ENCODE measurements at places on chromosomes 11 and 22. TPM values are rescaled to one million over a fixed set of nuclear protein-coding genes. Genes with fewer than 3 reads are reported as not detected.
A peak's percentile ranks its signal among the peaks of the same experiment; 100 is the strongest.

DNA sequence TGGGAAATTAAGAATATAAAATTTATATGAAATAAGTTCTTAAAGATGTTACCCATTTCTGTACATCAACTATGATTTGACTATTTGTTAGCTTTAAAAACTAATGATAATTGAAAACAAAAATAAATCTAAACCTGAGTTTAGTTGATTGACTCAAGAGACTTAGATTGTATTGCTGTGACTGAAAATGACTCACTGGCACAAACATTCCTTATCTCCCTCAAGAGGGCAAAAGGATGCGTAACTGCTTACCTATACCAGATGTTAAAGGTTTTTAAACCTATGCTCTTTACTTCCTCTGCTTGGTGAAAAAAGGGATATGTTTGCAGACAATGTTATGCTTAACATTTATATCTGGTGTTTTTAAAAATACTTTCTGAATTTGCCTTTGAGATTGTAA lies 30.3 kb downstream of the ATM start:
- ATAC-seq, result no peak

- no peak for ATAC-seq
Observed at GRCh38 chr11:33895752-33896137, 3.9 kb upstream of the LMO2 start.

- ATAC-seq, result peak; percentile 68
Observed at GRCh38 chr11:3169255-3170043, 4.3 kb upstream of the OSBPL5 start.

- ATAC-seq, result peak; percentile 79
Observed at GRCh38 chr11:130636722-130637464, 188.4 kb downstream of the ADAMTS15 start.

DNA sequence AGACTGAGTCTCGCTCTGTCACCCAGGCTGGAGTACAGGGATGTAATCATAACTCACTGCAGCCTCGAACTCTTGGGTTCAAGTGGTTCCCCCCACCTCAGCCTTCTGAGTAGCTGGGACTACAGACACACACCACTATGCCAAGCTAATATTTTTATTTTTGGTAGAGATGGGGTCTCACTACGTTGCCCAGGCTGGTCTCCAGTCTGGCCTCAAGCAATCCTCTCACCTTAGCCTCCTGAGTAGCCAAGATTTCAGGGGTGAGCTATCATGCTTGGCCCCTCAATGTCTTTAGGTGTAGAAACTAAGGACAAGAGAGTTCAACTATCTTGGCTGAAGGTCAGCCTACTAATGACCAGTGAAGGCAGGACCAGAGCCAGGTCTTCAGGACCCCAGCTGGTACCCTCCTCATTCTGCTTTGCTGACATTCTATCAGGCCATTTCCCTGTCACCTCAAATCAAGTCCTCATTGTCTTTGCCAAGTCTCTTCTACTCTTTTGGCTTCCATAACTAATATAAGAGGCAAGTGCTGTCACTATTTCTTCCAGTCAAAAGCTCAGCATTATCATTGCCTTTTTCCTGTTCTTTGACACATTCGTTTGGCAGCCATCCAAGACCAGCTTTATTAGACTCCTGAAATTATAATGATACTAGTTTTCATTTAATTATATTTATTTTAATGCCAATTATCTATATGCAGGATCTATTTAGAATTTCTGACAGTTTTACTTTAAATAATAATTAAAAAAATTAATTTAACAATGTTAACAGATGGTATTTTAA lies 264.2 kb upstream of the PITPNB start:
- ATAC-seq, result no peak

DNA sequence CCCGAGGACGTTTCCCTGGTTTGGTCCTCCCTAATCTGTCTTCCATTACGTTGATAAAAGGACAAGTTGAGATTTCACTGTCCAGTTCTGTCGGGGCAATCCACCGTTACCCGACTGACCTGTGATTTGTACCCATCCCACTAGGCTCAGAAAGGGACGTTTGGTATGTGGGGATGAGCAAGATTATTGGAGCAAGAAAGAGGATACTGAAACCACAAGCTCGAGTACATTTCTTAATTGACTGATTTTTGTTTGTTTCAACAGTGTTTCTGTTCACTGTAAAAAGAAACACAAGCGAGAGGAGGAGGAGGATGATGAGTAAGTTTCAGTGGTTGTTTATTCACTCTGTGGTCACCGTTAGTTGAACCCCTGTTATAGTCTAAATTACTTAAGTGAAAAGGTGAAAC lies 969 bp downstream of the CCDC117 start:
- ATAC-seq, result no peak

DNA sequence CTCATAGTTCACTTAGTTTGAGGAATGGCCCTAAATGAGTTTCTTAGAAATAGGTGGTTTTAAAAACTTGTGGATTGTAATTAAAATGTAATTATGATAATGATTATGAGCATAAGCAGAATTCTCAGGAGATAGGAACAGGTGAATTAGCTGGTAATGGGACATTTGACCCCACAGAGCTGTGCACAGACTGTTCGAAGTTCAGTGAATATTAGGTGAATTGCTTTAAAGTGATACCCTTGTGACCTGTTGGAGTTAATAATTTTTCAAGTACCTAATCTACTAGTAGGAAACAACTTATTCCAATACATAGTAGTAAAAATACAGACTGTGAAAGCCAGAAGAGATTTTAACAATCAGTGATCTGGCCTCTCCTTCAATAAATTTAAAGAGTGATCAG lies 8.1 kb downstream of the FAR1 start:
- no peak for ATAC-seq

DNA sequence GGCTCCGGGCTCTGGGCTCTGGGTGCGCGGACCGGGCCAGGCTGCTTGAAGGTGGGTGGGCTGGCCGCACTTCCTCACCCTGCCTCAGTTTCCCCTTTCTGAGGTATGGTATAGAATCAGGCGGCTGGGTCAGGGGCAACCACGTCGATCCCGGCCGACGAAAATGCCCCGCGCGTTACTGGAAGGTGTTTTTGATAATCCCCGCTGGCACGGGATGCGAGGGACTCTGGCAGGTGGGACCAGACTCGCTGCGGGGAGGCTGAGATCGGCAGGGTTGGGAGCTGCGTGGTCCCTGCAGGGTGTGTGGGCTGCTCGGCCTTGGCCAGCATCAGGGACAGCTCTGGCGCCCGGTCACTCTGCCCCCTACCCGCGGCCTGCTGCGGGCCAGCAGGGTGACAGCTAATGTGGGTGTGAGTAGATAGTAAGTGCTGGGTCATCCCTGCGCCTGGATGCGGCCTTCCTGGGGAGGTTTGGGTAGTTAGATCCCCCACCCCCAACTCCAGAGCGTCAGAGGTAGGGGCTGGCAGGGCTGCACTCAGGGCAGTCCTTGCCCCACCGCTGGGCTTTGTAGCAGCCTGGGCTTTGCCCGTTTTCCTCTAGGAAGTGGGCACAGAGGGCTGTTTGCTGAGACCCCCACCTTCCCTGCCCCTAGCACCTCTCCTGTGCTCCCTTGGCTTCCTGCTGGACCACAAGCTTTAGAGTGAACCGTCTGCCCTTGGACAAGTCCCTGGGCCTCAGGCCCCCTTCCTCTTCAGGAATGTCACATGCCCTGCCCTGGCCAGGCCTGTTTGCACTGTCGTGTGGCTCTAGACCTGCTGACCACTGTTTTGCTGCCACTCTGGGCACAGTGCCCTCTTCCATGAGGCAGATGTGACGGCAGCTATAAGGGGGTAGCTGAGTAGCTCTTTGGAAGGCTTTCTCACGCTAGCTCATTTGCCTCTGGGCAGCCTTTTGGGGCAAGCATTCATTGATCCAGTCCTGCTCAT lies 579 bp downstream of the TANGO2 start:
- ATAC-seq, result peak; percentile 25

DNA sequence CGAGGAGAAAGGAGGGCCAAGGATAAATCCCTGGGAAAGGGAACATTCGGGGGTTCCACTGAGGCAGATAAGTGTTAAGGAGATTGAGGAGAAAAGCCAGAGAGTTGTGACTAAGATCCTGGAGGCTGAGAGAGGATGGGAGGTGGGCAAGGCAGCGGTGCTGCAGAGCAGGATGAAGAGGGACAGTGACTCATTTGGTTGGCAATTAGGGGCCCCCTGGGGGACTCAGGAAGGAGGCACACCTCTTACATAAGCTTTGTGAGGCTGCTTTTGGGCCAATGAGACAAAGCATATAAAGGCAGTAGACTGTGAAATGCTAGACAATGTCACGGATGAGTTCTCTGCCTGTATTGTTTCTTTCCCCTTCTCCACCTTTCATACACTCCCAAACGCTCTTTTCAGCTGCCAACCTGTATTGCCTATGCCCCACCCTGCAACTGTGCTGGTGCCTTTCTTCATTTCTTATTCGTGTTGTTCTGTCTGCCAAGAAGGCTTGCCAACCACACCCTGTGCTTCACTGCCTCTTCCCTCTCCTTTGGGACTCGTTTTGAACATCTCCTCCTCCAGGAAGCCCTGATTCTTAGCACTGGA lies 246.8 kb upstream of the KIRREL3 start:
- no peak for ATAC-seq

Gene CASP1
- total RNA-seq, result 0.63 TPM

DNA sequence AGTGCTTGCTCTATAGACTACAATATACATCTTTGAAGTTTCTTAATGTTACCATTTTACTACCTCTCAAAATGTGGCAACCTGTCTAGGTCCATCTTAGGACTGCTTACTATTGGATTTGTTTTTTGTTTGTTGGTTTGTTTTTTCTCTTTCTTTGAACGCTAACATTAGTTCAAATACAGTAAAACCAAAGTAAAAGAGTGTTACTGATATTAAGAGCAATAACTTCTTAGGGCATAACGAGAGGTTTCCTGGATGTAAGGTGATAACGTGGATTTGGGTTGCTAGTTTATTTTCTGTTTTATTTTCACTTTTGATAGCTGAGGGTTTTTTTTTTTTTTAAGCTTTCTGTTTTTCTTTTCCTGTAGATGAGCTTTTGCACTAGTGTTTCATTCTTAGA lies 43.6 kb downstream of the TMEM135 start:
- ATAC-seq, result no peak

DNA sequence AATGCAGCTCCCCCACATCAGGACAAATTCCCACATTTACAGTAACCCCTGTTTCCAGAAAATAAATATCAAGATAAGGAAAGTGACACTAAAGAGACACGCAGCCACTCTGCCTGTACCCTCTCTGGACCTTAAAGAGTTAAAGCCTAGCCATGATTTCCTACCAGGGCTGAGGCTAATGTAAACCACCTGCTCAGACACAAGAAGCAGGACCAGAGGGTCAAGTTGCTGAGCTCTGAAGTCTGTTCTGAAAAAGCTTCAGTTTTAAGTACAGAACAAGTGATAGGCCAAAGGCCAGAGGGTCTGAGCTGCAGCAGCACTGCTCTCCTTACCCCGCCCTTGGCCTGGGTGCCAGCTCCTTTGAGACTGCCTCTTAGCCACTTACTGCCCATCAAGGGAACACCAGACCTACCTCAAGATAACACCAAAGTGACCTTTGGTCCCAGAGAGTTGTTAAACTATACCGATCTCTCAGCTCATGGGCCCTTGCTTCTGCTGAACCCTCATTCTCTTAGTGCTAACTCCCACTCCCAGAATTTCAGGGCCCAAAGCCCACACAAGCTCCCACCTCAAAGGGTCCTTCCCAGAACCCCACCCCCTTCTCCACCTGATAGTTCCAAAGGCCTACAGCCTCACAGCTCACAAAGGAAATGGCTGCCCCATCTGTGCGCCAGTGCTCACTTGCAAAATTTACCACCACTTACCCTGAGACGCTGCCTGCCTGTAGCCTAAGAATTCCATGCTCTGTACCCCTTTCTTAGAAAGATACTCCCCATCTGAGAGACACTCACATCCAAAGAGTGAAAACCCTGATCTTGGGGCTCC lies 40.5 kb downstream of the IL18BP start:
- no peak for ATAC-seq

Gene MFNG
- not detected for total RNA-seq

GRCh38 chr11:116829525-116830183 lies at the start of gene APOC3:
Gene APOC3, plus strand, starts transcription at chr11:116829907. Its CDS starts 676 bp downstream, at chr11:116830583.
- ATAC-seq, result peak; percentile 32

GRCh38 chr11:81470446-81470845 lies 1263.2 kb downstream of the FAM181B start:
- ATAC-seq, result no peak

Gene SYNGR1
- total RNA-seq, result 22.0 TPM

DNA sequence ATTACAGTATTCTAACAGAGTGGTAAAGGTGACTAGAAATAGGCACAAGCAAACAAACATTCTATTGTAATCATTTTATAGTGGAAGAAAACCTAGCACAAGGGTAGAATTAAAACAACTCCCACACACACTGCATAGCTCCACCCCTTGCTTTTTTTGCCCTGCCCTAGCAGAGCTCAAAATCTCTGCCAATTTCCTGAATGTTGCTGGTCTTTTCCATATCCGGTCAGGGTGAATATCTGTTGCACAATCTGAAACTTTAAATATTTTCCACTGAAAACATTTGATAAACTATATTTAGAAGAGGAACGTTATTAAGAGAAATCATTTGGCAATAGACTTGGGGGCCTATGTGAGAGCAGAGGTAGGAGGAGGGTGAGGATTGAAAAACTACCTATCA lies 2.7 kb downstream of the SPA17 start:
- ATAC-seq, result no peak

GRCh38 chr22:27242917-27243589 lies 558.5 kb downstream of the MN1 start:
- no peak for ATAC-seq

GRCh38 chr11:109734566-109734965 lies 312.6 kb downstream of the C11orf87 start:
- ATAC-seq, result peak; percentile 96

DNA sequence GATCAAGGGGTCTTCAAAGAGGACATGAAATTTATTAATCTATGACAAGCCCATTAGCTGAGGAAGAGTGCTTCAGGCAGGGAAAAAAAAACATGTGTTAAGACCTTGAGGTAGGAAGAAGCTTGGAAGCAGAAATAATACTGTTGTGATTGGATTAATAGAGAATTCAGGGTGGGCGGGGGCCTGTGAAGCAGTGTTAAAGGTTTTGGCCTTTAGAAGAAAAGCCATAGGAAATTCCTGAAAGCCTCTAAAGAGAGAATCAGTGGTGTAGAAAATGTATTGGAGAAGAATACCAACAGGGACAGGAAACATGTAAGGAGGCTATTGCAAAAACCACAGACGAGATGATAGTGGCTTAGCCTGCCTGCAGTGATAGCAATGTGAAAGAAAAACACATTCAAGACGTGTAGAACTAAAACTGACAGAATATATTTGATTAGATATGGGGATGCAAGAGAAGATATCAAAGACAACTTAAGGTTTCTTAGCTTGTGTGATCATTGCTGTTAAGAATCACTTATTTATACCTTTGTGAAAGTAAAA lies 404.4 kb upstream of the ANO3 start:
- ATAC-seq, result no peak

- ATAC-seq, result no peak
Observed at GRCh38 chr11:8932564-8933180, at the start of gene C11orf16. Gene C11orf16, minus strand, starts transcription at chr11:8932947. Its CDS starts 639 bp downstream, at chr11:8932308.

Gene PCNX3
- total RNA-seq, result 15.8 TPM

DNA sequence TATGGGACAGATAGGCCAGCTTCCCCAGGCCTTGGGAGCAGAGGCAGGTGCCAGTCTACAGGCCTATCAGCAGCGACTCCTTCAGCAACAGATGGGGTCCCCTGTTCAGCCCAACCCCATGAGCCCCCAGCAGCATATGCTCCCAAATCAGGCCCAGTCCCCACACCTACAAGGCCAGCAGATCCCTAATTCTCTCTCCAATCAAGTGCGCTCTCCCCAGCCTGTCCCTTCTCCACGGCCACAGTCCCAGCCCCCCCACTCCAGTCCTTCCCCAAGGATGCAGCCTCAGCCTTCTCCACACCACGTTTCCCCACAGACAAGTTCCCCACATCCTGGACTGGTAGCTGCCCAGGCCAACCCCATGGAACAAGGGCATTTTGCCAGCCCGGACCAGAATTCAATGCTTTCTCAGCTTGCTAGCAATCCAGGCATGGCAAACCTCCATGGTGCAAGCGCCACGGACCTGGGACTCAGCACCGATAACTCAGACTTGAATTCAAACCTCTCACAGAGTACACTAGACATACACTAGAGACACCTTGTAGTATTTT lies 26.6 kb upstream of the L3MBTL2 start:
- ATAC-seq, result no peak

Gene MPEG1
- 1.1 TPM for total RNA-seq

All from motor neuron (in vitro differentiated cells).